ENCODE measurements at places on chromosomes 12 and 14. TPM values are rescaled to one million over a fixed set of nuclear protein-coding genes. Genes with fewer than 3 reads are reported as not detected.

Gene KRT2
- total RNA-seq: not detected

GRCh38 chr12:114269153-114269552 is 136.8 kb downstream of the TBX5 start:
- H3K27ac ChIP-seq: no peak overlapping the region
- no peak for DNase-seq
- peaks cover 7% of the 10 kb centered on the region for H3K27me3 ChIP-seq
- H3K4me1 ChIP-seq: no peaks in the 10 kb centered on the region

Gene PLEKHH1
- total RNA-seq: 4.3 TPM

- no peak for DNase-seq
- H3K4me3 ChIP-seq: no peak overlapping the region
- H3K27me3 ChIP-seq: no peaks in the 10 kb centered on the region
- H3K4me1 ChIP-seq: no peaks in the 10 kb centered on the region
Measured at GRCh38 chr12:75137896-75138295, 71.7 kb downstream of the KCNC2 start.

Gene ATL1
- total RNA-seq: 0.71 TPM

DNA sequence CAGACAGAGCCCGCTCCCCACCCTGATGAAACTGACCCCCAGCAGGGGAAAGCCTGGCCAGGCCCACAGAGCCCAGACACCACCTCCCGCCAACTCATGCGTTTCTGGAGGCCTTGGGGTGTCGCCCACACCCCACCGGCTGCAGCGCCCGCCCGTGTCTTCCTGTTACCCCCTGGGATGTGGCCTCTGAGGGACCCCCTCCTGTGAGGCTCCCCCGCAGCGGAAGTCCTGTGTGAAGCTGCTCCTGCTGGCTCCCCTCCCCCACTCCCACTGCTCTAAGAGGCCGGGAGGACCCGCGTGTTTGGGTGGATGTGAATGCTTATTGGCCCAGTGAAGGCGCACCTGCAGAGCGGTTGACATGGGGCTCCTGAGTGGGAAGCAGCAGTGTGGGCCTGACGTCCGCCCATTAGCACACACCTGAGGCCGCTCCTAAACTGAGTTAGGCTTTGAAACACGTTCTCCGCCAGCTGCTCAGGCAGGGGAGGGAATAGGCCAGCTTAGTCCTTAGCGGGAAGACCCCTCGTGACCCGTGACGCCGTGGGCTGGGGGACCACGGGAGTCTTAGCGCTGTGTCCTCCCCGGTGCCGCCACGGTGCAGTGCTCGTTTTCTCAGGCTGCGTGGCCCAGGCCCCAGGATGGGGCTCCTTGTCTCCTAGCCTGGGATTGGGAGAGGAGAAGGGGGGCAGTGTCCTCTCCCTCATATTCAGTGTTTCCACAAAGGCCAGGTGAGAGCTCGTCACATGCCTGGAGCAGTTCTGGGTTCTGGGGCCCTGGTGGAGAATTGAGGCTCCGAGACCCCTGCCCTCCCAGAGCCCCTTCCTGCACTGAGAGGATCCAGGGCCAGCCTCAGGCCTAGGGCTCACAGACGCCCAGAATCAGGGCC is 323.4 kb upstream of the SFSWAP start:
- no peak overlapping the region for H3K27ac ChIP-seq
- DNase-seq: no peak
- H3K36me3 ChIP-seq: no peaks in the 10 kb centered on the region

Gene LRFN5
- not detected for total RNA-seq

Gene NUAK1
- total RNA-seq: 38.5 TPM

- no peak overlapping the region for H3K27ac ChIP-seq
- DNase-seq: no peak
- peaks cover 3% of the 10 kb centered on the region for H3K4me1 ChIP-seq
- H3K27me3 ChIP-seq: no peaks in the 10 kb centered on the region
Measured at GRCh38 chr12:123943816-123944215, 28.8 kb downstream of the CCDC92 start.

DNA sequence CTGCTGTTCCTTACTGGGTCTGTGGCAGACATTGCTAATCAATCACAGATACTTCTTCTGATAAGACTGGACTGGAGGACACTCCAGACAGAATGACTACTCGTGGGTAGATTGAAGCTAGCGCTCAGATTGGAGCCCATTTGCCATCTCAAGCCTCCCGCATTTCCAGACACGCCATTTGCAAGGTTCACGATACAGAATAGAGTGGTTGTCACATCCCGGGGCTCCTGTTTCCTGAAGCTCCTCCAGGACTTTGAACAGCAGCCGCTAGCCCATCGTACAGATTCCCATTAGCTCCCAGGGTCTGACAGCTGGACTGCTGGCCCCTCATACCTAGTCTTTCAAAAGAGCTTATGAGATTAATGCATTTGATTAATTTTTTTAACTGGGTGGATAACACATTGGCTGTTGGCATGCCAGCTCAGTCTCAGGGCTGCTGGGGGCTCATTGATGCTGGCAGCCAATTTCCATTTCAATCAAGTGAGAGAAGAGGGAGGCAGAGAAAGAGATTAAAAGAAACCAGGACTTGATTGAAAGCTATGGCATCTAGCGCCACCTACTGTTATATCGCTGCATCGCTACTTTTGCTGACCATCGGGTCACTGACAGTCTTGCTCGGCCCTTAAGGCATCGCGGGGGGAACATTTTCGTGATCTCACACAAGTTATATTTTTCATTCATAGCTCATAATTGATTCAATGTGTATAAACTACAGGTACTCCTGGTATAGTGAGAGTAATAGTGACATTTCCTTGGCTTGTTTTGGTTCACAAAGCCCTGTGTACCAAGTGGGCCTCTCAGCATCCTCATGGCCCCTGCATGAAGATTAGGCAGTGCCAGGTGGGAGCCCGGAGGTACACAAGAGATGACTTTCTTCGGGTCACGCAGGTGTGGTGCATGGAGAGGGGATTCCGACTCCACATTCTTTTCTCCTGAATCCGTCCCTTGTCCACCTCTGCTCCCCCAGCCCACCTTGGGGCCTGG is 78.6 kb downstream of the CCDC60 start:
- no peaks in the 10 kb centered on the region for H3K4me1 ChIP-seq
- DNase-seq: peak; percentile 72
- no peaks in the 10 kb centered on the region for H3K27me3 ChIP-seq
- H3K36me3 ChIP-seq: no peaks in the 10 kb centered on the region

DNA sequence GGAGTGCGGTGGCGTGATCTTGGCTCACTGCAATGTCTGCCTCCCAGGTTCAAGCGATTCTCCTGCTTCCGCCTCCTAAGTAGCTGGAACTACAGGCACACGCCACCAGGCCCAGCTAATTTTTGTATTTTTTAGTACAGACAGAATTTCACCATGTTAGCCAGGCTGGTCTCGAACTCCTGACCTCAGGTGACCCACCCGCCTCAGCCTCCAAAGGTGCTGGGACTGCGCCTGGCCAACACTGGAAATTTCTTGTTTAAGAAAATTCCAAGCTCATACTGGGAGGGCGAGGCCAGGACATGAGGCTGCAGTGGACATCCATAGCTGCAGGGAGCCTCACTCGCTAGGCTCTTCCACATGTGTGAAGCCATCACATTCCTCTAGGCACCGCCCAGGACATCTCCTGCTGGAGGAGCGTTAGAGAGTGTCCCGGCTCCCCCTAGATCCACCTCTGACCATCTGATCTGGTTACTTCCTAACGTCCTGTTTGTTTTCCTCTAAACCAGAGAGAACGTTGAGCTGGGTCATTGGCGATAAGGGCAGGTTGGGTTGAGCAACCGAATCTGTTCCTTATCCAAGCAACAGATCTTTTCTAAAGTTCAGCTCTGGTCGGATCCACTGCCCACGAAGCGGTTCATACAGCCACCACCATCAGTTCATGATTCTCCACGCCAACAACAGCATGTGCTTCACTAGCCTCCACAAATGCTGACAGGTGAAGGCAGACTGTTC is 108.2 kb upstream of the MED13L start:
- DNase-seq: no peak
- peaks cover 18% of the 10 kb centered on the region for H3K4me1 ChIP-seq

DNA sequence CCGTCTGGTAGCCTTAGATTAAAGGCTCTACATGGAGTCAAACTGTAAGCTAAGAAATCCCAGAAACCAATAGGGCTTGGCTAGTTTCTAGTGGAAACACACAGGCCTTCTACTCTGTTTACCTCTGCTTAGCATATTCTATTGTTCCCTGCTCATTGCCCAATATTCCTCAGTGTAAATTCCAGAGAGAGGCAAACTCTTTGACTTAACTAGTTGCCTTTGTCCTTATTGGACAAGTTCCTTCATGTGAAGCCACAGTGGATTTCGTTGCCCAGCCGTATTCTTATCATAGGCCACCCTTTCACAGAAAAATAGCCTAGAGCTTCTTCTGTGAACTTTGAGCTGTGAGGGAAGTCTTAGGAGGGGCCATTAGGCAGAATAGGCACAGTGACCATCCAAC is 186.1 kb downstream of the PLCZ1 start:
- H3K27me3 ChIP-seq: no peaks in the 10 kb centered on the region
- no peak overlapping the region for H3K4me3 ChIP-seq
- no peak overlapping the region for H3K27ac ChIP-seq
- no peaks in the 10 kb centered on the region for H3K36me3 ChIP-seq
- H3K4me1 ChIP-seq: peaks cover 11% of the 10 kb centered on the region
- no peak for DNase-seq

Gene DENND5B
- 50.2 TPM for total RNA-seq

Gene RNASE7
- not detected for total RNA-seq

Measured in heart right ventricle (tissue), 16 donors.